Activated T-helper 1 cell treated with anti-CD3 and anti-CD28 coated beads, Interleukin-2, amount 50 U/mL, for 16 hours (primary cell): ENCODE measurements at places on chromosomes 7 and 10.

GRCh38 chr7:32169228-32169627 lies 99.0 kb upstream of the PDE1C start:
- DNase-seq = no peak

GRCh38 chr7:101163279-101164070 lies 1.9 kb downstream of the VGF start:
- DNase-seq = no peak

- DNase-seq = no peak
Observed at GRCh38 chr7:27161214-27161720, 4.1 kb downstream of the HOXA9 start.

DNA sequence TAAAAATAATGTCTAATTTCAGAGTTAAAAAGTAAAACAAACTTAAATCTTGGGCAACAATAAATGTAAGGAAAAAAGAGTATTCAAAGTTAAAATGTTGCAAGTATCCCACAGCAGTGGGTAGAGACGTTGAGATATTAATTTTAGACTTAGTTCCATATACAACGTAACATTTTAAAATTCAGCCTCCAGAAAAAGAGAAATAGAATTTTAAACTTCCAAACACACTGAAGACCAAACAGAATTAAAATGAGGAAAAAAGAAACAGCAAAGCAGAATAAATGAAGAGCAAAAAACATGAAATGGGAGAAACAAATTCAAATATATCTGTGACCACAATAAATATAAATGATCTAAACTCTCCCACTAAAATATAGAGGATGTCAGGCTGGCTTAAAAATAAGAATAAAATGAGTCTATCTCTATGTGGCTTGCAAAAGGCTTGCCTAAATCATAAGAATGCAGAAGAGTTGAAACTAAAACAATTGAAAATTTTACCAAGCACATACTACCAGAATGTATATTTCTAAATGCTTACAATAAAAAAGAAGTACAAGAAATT lies 46.0 kb upstream of the EGFR start:
- no peak for DNase-seq

- DNase-seq = no peak
Observed at GRCh38 chr10:61452655-61453641, at the start of gene TMEM26. Gene TMEM26, minus strand, starts transcription at chr10:61453381. Its CDS starts 300 bp downstream, at chr10:61453081.

DNA sequence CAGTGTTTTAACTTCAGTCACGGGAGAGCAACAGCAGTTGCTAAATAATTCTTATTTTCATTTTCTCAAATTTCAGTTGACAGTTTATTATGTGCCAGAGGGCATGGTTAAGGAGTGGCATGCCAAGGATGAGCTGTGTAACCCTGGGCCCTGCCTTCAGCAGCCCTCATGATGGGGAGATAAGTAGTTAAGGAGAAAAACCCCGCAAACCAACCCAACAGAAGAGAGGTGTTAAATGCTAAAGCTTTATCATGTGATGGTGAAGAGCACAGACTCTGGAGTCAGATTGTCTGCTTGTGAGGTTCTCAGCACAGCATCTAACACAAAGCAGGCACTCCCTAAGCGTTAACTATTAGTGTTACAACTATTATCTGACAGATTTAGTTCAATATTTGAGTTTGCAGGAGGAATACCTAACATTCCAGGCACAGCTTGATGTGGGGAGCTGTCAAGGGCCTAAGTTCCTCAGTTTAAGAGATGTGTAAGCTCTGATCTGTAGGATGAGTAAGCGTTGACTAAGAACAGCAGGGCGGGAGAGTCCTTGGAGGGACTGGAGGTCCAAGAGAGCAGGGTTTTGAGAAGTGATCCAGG lies 29.6 kb downstream of the STAM start:
- no peak for DNase-seq

DNA sequence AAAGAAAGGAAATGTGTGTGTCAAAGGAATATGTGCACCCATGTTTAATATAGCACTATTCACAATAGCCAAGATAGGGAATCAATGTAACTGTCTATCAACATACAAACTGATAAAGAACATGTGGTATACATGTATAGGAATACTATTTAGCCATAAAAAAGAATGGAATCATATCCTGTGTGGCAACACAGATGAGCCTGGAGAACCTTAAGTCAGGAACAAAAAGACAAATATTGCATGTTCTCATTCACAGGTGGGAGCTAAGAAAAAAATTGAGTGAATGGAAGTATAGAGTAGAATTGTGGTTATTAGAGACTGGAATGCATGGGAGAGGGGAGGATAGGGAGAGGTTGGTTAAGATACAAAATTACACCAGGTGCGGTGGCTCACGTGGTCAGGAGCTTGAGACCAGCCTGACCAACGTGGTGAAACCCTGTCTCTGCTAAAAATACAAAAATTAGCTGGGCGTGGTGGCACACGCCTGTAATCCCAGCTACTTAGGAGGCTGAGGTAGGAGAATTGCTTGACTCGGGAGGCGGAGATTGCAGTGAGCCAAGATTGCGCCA lies 10.5 kb downstream of the URGCP start:
- no peak for DNase-seq

DNA sequence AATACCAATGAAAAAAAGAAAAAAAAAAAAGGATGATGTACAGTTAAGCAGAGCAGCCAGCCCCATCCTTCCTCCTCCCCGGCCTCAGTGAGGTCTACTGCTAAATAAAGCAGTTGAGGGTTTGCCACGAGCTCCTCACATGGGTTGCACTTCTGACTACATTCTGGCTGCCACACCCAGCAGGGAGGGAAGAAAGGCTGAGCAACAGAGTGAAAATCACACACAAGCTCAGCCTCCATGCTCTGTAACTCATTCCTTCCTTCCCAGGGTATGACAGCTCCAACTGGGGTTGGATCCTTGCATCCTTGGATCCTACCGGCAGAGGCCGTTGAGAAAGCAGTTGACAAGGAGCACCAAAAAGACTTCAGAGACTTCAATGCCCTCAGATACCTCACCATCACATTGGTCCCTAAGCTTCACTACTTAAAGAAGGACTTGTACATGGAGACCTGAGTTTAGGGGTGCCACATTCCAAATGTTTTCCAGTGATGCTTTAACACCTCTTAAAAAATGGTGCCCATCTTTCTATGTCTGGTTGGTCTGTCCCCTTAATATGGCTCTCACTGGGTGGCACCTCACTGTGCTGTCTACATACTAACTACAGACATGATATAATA lies 52.9 kb upstream of the PIK3CG start:
- no peak for DNase-seq

DNA sequence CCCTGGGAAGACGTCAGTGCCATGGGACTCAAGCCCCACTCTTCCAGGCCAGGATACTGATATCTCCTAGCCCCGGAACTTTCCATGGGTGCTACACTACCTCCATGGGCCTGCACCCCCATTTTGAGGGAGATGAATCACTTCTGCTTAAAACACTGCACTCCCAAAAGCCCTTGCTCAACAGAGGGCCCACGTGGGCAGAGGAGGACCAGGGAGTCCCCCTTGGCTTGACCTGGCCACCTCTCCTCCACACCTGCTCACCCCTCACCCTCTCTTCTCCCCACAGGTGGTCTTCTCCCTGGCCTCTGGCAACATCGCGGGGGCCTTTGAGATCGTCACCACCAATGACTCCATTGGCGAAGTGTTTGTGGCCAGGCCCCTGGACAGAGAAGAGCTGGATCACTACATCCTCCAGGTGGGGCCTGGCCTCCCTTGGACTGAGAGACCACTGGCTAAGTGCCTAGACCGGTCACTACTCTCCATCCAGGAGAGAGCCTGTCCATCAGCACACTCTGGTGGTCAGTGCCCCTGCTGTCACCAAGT lies 19.9 kb upstream of the C10orf105 start:
- no peak for DNase-seq

GRCh38 chr7:127039541-127039940 lies 213.2 kb downstream of the GRM8 start:
- no peak for DNase-seq

DNA sequence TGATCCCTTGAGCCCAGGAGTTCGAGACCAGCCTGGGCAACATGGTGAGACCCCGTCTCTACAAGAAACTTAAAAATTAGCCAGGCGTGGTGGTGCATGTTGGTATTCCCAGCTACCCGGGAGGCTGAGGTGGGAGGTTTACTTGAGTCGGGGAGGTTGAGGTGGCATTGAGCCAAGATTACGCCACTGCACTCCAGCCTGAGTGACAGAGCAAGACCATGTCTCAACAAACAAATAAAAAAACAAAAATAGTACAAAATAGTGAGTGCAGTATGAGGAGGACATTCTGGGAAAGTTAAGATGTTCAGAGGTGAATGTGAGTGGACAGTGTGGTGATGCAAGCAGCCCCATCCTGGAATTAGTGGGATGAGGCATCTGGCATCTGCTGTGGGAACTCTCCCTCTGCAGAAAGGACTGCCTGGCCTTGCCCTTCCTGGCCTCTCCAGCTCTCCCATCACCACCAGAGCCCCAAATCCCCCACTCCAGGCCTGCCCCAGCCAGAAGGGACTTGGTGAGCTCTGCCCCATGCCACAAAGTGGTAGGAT lies 96.6 kb upstream of the PARD3 start:
- no peak for DNase-seq

GRCh38 chr10:3467052-3467951 lies 294.7 kb upstream of the PITRM1 start:
- no peak for DNase-seq

DNA sequence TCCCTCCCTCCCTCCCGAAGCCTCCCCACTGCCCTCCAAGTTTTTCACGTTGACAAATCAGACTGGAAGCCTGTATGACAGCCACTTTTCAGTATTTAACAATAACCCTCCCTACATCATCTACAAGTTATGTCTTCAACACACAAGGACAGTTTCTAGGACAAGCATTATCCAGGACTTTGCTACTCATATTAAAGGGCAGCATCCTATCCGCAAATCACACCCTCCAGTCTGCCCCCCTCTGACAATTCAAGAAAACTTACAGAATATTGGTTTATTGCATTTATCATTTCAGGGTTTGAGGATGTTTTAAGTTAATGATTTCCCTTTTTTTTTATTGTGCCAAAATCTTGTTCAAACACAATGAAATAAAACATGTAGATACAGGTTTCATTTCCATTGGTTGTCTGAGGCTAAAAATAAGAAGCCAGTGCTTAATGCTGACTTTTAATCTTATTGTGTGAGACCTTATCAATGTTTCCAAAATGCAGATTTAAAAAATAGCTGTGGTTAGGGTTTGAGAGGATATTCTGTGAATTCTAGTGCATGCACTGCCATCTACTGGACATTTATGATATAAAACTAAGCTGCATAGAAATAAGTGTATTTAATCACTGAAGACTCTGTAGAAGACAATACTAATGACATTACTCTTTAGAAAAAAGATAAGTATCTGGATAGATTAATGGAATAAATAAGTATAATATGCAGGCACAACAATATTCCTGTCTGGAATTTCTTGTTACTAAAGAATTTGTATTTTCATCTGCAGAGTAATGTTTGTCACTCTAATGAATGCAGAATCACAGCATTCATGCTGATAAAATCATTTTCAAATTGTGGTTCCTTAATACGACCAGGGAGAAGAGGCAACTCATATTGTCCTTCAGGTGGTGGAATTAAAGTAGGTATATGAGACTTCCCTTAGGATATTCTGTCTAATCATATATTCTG lies 64.1 kb downstream of the CAV1 start:
- DNase-seq = no peak

DNA sequence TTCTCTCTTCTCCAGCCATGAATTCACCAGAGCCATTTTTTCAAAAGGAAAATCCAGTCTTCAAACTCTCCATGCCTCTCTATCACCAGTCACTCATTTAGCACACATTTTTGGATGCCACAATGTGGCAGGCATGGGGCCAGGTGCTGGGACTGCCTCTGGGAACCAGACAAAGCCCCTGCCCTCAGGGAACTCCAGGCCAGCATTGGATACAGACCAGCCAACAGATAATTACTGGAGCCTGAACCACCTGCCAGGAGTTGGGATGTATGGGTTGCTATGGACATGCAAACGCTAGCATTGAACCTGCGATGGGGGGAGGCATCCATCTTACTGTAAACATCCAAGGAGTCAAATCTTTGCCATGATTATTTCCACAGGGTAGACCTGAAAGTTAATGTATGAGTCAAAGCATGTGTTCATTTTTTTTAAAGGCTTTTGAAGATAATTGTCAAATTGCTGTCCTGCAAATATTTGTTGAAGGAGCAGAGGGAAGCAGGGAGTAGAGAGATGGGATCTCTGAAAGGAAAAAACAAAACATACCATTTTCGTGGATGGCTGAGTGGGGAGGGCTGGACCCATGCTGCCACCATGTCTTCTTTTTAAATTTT lies 43.2 kb downstream of the SRRM3 start:
- DNase-seq = no peak

DNA sequence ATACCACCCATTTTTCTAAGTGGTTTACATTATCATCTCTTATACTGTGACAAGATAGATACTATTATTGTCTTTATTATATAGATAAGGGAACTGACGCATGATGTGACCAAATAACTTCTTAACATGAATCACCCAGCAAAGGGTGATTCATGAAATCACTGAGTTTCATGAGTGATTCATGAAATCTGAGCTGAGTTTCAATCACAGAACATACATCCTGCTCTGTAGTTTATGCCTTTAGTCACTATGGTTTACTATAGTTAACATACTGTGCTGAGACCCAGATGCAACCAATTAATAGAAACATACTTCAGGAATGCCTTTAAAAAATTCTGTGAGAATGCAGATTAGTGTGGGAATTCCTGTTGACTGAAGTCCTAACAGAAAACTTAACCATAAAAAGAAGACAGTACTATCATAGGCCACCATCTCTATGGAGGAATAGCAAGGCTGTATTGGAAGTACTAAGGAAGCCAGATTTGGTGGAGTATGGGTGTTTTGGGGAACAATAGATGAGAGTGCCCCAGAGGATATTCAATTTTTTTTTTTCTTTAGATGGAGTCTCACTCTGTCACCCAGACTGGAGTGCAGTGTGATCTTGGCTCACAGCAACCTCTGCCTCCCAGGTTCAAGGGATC lies 43.1 kb upstream of the SEMA3A start:
- no peak for DNase-seq

GRCh38 chr10:102113956-102114857 lies 6.0 kb downstream of the LDB1 start:
- DNase-seq = no peak

DNA sequence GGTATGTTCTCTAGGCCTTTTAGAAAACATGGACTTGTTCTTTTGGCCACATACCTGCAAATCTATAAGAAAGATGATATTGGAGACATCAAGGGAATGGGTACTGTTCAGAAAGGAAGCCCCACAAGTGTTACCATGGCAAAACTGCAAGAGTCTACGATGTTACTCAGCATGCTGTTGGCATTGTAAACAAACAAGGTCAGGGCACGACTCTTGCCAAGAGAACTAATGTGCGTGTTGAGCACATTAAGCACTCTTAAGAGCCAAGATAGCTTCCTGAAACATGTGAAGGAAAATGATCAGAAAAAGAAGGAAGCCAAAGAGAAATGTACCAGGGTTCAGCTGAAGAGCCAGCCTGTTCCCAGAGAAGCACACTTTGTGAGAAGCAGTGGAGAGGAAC lies 37.1 kb downstream of the SDK1 start:
- no peak for DNase-seq

DNA sequence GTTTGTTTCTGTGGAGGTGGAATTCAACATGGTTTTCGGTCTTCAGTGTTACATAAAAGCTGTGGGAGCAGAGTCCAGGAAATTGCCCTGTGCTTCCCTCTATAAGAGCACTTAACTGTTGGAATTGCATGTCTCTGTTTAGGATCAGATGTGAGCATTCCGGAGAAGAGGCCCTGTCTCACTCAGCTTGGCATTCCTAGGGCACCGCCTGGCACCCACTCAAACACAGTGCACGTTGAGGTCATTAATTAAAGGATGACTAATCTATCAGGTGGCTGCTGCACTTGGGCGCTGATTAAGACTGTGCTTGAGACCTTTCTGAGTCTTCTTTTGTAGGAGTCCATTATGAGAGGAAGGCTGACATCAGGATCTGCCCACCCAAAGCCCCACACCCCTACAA lies 82.8 kb upstream of the VIPR2 start:
- no peak for DNase-seq
